ENCODE measurements at places on chromosomes 6 and 20. TPM values are rescaled to one million over a fixed set of nuclear protein-coding genes. Genes with fewer than 3 reads are reported as not detected.

Gene RRAGD
- 3.1 TPM for total RNA-seq

Gene C20orf202
- not detected for total RNA-seq

Gene ADGRB3
- not detected for total RNA-seq

Gene CDH26
- not detected for total RNA-seq

Gene SLC24A3
- not detected for total RNA-seq

Gene DEFB121
- not detected for total RNA-seq

Gene SLC17A4
- not detected for total RNA-seq

Gene TGM3
- not detected for total RNA-seq

Gene TMC2
- total RNA-seq: not detected

Gene ACTL10
- total RNA-seq: 1.6 TPM

Gene TGM2
- total RNA-seq: 1,324 TPM

Gene HS3ST5
- not detected for total RNA-seq

Gene MCCD1
- total RNA-seq: not detected

Gene FOXF2
- total RNA-seq: not detected

Gene CYB5R4
- total RNA-seq: 14.0 TPM

Gene HLA-DRA
- not detected for total RNA-seq

Gene SPATA25
- not detected for total RNA-seq

Gene MBOAT1
- 6.2 TPM for total RNA-seq

Gene TASP1
- total RNA-seq: 5.1 TPM

Gene FAM217A
- not detected for total RNA-seq

Gene PGM3
- 46.3 TPM for total RNA-seq

Gene BPIFA1
- total RNA-seq: not detected

Gene GSS
- total RNA-seq: 90.5 TPM

Gene OR12D2
- total RNA-seq: not detected

Gene RPL10A
- 1,325 TPM for total RNA-seq

Gene FHL5
- not detected for total RNA-seq

Gene CRISP2
- total RNA-seq: not detected

Gene NANP
- 8.1 TPM for total RNA-seq

Gene CST3
- 519 TPM for total RNA-seq

Gene NNAT
- total RNA-seq: not detected

Gene PM20D2
- 19.1 TPM for total RNA-seq

Gene LAMA4
- 278 TPM for total RNA-seq

Gene ARG1
- total RNA-seq: not detected

Gene C6orf163
- 0.74 TPM for total RNA-seq

Gene ZNF831
- not detected for total RNA-seq

Gene ADGRF4
- not detected for total RNA-seq

Gene CEBPB
- 17.1 TPM for total RNA-seq

Gene HNF4A
- total RNA-seq: not detected

Gene ESR1
- total RNA-seq: not detected

Gene CHRNA4
- total RNA-seq: not detected

Gene SLC26A8
- total RNA-seq: not detected

All from mammary microvascular endothelial cell (primary cell).